ENCODE measurements at places on chromosomes 3 and 15.

DNA sequence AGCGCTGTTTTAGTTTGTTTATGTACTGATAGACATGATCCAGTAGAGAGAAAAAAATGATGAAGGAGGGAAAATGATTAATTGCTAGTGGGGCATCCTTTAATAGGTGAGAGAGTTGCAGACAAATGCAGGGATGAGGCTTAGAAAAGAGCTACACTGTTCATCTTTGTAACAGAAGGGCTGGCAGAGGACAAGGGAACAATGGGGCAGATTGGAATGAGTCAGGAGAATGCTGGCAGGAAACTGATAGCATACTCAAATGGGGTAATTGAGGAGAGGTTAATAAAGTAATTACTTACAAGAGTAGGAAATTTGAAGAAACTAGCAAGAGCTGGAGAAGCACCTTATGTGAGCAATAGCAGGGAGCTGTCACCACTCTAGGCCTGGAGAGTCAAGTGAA, 170.9 kb downstream of the OXSM start:
- DNase-seq = no peak

DNA sequence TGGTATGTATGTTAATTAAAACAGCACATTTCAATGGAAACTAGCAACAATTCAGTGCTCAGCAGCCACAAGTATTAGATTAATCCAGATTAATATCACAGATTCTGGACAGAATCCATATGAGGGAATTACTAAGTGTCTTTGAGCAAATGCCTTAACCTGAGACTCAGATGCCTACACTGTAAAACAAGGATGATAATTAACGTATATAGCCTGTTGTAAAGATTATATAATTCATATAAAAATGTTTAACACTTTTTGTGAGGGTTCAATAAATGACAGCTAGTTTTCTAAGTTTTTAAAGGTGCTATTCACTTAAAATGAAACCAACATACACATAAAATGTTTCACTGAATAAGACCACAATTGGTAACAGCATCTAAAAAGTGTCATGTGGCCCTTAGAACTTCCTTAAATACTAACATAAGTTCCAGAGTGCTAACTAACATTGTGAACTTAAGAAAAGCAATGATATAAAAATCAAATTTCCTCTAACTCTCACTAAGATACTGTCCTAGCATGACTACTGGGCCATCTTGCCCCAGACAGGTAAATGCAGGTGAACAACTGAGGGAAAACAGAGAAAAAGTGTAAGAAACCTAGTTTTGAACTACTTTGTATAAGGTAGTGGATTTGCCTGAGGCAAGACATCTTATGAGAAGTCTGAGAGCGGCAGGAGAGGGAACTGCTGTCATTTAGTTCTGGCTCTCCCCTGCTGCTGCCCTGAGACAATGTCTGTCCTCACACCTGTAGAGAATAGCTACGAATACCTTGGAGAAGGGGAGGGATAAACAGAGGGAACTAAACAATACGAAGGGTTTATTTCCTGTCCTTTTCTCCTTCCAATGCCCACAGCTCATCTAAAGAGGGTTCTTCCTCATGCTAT, 151.3 kb downstream of the ADAM10 start:
- DNase-seq = no peak

DNA sequence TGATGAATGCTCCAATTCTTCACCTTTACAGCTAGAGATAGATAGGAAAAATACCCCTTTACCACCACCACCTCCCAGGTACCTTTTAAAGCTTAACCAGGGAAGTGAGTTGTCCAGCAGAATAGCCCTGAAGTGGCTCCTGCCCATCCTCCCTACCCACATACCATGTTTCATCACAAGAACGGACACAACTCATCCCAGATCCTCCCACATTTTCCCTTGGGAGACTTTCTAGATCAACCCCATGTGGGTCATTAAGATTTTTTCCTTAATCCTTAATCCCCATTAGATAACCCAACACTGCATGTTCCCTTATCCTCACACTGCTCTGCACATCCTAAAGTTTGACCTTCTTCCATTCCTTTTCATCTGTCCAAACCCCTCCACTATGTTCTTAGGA, 69.3 kb downstream of the CHST2 start:
- DNase-seq = no peak

GRCh38 chr15:101210466-101210865, 41.4 kb downstream of the CHSY1 start:
- no peak for DNase-seq

DNA sequence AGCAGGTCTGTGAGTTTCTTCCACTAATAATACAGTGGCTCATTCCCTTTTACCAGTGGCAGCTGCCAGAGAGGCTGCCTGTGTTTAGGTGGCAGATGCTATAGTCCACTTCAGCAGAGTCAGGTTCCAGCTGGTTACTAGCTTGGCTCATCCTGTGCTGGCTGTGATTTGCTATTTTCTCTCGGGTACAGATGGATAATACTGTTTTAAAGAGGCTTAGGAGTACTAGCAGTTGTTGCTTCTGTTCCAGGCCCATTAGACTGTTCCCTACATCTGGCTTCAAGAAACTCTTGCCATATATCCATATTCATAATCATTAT, 41.0 kb downstream of the ZNF609 start:
- DNase-seq = no peak

GRCh38 chr3:38648024-38648658, 1.3 kb downstream of the SCN5A start:
- DNase-seq = no peak
